ENCODE measurements at places on chromosomes 12 and 14. TPM values are rescaled to one million over a fixed set of nuclear protein-coding genes. Genes with fewer than 3 reads are reported as not detected.

The GALNT8 gene
- 5.4 TPM for total RNA-seq

DNA sequence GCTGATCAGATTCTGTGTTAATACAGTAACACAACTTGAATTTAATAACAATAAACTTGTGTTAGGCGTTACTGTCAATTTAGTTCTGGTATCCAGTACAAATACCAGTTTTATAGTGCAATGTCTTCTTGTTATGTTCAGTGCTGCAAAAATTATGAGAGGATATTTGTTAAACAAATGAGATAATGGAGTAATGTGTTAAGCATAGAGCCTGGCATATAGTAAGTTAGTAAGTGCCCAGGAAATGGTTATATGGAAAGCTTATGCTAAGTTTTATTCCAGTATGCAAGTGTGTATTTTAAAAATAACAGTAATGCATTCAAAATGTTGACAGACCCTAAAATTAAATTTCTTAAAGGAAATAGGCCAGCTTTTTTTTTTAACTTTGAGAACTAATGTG, 1.8 kb downstream of the VRK1 start:
- no peaks in the 10 kb centered on the region for H3K36me3 ChIP-seq
- no peak overlapping the region for H3K27ac ChIP-seq
- no peaks in the 10 kb centered on the region for H3K4me1 ChIP-seq
- no peak overlapping the region for H3K4me3 ChIP-seq
- no peaks in the 10 kb centered on the region for H3K27me3 ChIP-seq

The CPNE6 gene
- not detected for total RNA-seq

The CCDC60 gene
- 0.78 TPM for total RNA-seq

GRCh38 chr12:101703487-101703886, 6.0 kb downstream of the CHPT1 start:
- H3K4me1 ChIP-seq, result peaks cover 2% of the 10 kb centered on the region
- H3K36me3 ChIP-seq, result no peaks in the 10 kb centered on the region
- H3K27me3 ChIP-seq, result peaks cover 1% of the 10 kb centered on the region
- no peak overlapping the region for H3K4me3 ChIP-seq
- DNase-seq, result no peak

The MYH6 gene
- total RNA-seq, result not detected

The OR4E2 gene
- total RNA-seq, result not detected

The CCDC196 gene
- not detected for total RNA-seq

The NDUFA12 gene
- total RNA-seq, result 98.1 TPM

- no peaks in the 10 kb centered on the region for H3K27me3 ChIP-seq
- no peaks in the 10 kb centered on the region for H3K4me1 ChIP-seq
- no peaks in the 10 kb centered on the region for H3K36me3 ChIP-seq
- no peak overlapping the region for H3K27ac ChIP-seq
- no peak overlapping the region for H3K4me3 ChIP-seq
- no peak for DNase-seq
Measured at GRCh38 chr14:101350691-101351090, 210.6 kb upstream of the DIO3 start.

DNA sequence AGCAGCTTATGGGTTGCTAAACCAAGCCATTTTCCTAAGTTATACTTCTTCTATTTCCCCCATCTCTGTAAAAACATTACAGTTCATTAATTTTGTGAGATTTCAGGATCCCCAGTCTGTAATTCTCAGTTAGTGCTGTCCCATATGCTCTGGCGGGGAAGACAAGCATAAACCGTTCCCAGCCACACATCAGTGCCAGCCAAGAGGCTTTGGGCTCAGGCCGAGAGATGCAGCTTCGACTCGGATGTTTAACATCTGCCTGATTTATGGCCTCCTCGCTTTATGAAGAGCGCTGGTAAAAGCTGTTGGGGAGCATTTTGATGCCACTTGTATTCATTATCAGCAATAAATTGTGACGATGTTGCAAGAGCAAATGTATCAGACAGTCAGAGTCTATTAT, 349.1 kb upstream of the CCDC196 start:
- H3K4me1 ChIP-seq, result no peaks in the 10 kb centered on the region
- H3K27ac ChIP-seq, result no peak overlapping the region
- H3K36me3 ChIP-seq, result no peaks in the 10 kb centered on the region
- DNase-seq, result no peak
- no peaks in the 10 kb centered on the region for H3K27me3 ChIP-seq

The PTCSC3 gene
- total RNA-seq, result not detected

The B4GALNT3 gene
- total RNA-seq, result 20.3 TPM

GRCh38 chr12:42135259-42135814, 9.3 kb downstream of the GXYLT1 start:
- no peaks in the 10 kb centered on the region for H3K4me1 ChIP-seq
- no peaks in the 10 kb centered on the region for H3K27me3 ChIP-seq
- no peak overlapping the region for H3K27ac ChIP-seq
- no peak overlapping the region for H3K4me3 ChIP-seq

DNA sequence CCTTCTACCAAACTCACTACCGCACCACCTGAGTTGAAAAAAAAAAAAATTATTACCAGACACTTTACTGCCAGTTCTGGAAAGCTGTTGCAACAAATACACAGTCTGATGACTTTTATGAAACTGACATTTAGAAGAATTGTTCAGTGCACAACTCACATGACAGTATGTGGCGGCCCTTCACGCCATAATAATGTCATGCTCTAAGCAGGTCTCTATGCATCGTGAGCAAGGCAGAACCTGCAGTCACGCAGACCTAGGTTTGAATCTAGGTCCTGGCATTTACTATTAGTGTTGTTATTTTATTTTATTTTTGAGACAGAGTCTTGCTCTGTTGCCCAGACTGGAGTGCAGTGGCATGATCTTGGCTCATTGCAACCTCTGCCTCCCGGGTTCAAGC, 8.1 kb downstream of the MYL2 start:
- H3K36me3 ChIP-seq, result no peaks in the 10 kb centered on the region
- H3K4me3 ChIP-seq, result no peak overlapping the region
- no peak for DNase-seq

DNA sequence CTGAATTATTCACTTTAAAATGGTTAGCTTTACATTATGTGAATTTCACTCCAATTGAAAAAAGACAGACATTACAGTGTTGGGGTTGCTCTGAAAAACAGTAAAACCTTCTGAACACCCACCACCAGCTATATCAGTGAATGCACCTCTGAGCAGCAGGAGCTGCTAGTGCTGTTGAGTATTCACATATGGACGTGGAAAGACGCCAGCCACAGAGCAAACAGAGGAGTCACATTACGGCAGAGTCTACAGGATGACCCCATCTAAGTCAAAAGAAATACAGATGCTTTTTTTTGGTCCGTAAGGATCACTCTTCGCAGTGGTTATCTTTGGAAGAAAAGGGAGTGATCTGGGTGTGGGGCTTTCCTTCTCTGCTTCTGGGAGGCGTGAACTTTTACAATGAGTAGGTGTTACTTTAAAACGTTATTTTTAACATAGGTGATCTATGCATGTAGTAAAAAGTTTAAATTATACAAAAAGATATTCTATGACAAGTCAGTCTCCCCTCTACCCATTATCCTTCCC, 4.5 kb downstream of the HVCN1 start:
- no peaks in the 10 kb centered on the region for H3K27me3 ChIP-seq
- H3K4me1 ChIP-seq, result no peaks in the 10 kb centered on the region
- DNase-seq, result no peak
- no peak overlapping the region for H3K27ac ChIP-seq
- H3K36me3 ChIP-seq, result no peaks in the 10 kb centered on the region

Data from H1 (cell line).